ENCODE measurements at places on chromosomes 2 and 18.

GRCh38 chr2:111194835-111195621, 74.3 kb downstream of the BCL2L11 start:
- no peak for DNase-seq

- DNase-seq: no peak
These were observed 10.1 kb upstream of the TYMS start for GRCh38 chr18:647304-647703.

DNA sequence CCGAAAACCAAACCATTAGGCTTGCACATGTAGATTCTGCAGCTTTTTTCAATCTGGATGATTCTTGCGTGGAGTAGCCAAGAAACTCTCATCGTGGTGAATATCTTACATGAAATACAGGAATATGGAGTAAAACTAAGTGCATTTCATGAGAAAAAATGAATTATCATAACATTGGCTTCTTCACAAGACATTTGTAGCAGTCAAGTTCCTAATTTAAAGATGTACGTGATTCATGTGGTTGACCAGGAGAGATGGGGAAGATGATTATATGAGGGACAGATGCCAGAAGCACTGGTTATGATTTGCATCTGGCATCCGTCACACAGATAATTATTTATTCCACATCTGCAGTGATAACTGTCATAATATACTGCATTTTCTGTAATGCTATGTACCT, 90.4 kb downstream of the ANTXR1 start:
- no peak for DNase-seq

DNA sequence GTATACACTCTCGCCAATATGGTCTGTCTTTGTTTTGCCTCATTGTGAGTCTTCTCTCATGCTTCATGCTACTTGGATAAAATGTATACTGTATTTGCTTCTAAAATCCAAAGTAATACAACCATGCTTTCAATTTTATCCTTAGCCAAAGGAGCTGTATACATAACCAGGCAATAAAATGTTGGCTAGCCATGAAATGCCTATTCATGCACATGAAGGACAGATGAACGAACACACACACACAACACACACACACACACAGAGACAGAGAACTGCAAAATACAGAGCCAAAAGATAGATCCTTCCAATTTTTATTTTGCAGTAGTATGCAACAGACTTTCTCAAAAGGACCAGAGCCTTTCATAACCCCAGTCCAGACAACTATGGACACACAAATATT, 113.7 kb downstream of the SATB2 start:
- no peak for DNase-seq

All from activated CD4-positive, alpha-beta T cell treated with anti-CD3 and anti-CD28 coated beads for 1 hour (primary cell).